Effector memory CD4-positive, alpha-beta T cell (primary cell): ENCODE measurements at places on chromosomes 3 and 15.

- DNase-seq: no peak
Observed at GRCh38 chr3:128084675-128085021, 32.4 kb downstream of the SEC61A1 start.

- DNase-seq: no peak
Observed at GRCh38 chr3:39485547-39485946, 18.1 kb downstream of the MOBP start.

DNA sequence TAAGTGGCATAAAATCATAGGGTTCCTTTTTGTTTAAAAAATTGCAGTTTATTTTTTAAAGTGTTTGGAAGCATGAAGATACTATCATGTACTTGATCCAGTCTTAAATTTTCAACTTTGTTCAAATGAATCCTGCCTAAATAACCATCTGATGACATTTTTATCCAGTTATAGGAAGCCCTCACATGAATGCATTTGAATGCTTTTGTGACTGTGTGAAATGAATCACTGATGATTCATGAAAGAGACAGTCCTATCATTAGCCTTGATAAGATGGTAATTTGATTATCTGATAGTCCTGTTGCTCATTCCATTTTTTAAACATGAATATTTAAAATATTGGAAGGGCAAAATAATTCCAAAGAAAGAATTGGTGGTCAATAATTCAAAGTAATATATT is 401.9 kb upstream of the ROBO2 start:
- no peak for DNase-seq

- DNase-seq: no peak
Observed at GRCh38 chr3:72490688-72491435, 357.4 kb downstream of the SHQ1 start.

DNA sequence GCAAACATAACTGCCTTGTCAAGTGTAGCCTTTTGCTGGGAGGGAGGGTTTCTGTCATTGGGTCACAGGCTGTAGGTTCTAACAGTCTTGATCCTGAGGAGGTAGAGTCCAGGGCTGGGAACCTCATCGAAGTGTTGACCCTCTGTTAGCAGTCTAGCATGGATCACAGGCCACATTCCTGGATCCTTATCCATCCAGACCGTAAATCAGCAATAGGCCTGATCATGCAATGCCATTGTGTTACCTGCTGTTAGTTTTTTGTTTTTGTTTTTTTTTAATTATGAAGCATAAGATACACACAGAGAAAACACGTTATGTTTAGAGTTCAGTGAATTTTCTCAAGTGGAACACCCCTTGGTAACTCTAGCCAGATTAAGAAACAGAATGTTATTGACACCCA is 282.0 kb upstream of the TPM1 start:
- no peak for DNase-seq

GRCh38 chr15:73818308-73818985 is 54.9 kb upstream of the TBC1D21 start:
- no peak for DNase-seq

GRCh38 chr3:114078126-114078525 is 21.6 kb downstream of the QTRT2 start:
- no peak for DNase-seq

- DNase-seq: no peak
Observed at GRCh38 chr15:81923561-81924350, 122.1 kb downstream of the MEX3B start.

DNA sequence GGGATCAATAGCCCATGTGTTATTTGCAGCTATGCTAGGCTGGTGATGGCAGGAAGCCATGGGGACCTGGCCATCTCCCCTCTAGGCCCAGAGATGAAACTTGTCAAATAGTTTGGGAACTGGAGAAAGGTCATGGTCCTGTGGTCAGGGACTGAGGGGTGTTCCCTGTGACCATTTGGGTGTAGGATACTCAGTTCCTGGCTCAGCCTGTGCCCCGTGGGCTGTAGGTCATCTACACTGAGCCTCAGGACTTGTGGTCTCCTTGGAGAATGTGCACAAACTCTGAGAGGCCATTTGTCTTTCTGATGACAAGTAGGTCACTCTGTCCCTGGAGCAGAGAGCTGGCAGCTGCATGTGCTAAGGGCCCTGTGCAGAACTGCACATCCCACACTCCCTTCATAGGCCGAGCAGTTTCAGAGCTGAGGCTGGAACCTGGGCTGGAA is 17.5 kb downstream of the GASK1A start:
- no peak for DNase-seq

GRCh38 chr15:68518046-68518445 is 60.7 kb upstream of the CORO2B start:
- no peak for DNase-seq

DNA sequence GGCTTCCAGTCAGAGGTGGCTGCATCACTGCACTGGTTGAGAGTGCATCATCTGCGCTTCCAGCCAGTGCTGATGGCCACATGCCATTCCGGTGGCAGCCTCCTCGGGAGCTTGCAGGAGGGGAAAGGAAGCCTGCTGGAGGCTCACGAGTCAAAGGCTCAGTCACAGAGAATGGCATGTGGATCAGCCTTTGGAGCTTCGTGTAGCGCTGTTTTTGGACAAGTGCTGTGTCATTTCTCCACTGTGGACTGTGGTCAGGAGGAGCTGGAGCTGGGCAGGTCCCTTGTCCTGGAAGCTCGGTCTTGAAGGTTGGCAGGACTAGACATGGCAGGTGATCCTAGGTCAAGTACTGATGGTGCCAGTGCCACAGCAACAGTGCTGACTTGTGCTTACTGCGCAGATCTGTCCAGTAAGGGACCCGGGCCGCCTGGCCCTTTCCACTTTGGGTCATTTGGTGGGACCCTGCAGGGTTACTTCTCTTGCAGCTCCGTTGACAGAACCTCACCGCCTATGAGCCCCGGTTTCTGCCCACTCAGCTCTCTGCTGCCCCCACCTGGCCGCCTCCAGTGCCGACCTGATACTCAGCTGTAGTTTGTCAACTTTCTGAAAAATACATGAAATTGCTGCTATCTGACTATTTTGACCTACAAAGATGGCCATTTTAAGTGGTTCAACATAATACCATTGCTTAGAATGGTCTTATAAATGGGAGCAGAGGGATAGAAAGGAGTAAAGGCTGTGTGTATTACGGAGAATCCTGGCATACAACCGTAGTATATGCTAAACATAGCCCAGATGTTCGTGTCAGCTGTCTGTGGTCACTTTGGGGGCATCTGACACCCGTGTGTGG is 27.6 kb upstream of the TRPM1 start:
- DNase-seq: peak; percentile 50

- no peak for DNase-seq
Observed at GRCh38 chr15:33354411-33354810, 43.6 kb downstream of the RYR3 start.

GRCh38 chr3:186847437-186847836 is 4.9 kb downstream of the ADIPOQ start:
- DNase-seq: no peak

DNA sequence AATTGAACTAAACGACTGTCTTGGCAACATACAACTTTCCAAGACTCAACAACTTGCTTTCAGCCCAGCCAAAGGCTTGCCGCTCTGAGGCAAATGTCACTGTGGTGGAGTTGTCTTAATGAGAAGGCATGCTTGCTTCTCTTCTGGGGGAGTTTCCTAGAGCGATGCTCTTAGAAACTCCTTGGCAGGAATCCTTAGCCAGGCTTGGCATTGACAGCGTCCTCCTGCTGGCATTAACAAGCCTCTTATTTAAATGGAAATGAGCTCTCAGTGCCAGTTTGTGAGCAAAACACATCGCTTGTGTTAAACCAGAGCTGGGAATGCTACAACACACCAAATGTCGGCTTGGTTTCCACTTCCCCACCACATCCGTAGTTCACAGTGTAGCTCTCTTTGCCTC is 265.5 kb upstream of the TPRG1 start:
- no peak for DNase-seq

DNA sequence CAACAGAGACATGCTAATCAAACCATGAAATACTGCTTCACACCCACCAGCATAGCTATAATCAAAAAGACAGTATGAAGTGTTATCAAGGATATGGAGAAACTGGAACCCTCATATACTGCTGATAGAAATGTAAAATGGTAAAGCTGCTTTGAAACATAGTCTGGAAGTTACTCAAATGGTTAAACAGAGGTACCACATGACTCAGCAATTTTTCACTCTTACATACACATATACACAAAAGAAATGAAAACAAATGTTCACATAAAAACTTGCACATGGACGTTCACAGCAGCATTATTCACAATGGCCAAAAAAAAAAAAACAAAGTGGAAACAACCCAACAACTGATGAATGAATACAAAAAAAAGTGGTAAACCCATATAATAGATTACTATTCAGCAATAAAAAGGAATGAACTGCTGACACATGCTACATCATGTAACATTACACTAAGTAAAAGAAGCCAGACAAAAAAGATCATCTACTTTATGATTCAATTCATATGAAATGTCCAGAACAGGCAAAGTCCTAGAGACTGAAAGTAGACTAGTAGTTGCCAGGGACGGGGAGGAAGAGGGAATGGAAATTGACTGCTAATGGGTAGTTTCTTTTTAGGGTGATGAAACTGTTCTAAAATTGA is 23.2 kb downstream of the ZNF148 start:
- DNase-seq: no peak

- no peak for DNase-seq
Observed at GRCh38 chr3:171763392-171763791, 46.9 kb downstream of the PLD1 start.

- DNase-seq: no peak
Observed at GRCh38 chr15:23467110-23467600, 20.1 kb upstream of the GOLGA6L2 start.

DNA sequence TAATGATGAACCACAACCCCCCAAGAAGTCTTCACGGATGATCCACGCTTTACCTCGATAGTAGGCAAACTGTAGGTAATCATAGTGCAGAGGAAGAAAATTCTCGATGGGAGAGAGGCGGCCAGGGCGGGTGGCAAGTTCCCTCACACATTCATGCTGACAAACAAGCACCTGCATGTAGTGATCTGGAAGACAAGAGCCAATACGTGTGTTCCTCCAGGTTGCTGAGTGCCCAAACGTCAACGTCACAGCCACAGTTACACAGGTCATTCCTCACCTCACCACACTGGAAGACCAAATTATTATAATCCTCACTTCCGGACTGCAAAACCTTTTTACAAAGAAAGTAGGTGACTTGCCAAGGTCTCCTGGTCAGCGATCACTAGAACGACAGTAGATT is 131.8 kb downstream of the P3H2 start:
- DNase-seq: no peak

DNA sequence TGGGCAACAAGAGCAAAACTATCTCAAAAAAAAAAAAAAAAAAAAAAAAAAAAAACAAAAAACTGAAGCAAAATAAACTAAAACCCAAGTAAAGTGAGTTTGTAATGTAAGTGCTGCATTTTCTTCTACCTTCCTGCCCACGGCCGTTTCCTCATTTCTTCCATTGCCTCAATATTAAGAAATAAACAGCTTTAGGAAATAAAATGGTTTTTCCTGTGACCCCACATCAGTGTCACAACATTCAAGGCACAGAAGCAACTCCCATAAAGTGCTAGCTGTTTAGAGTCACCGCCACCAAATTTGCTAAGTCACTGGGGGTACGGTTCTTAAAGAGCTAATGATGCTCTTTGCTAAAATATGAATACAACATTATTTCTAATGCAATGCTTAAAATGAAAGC is 3.3 kb downstream of the PKM start:
- no peak for DNase-seq
